ENCODE measurements at places on chromosomes 3 and 15.

GRCh38 chr3:14431452-14431916, 29.1 kb downstream of the SLC6A6 start:
- DNase-seq, result no peak

DNA sequence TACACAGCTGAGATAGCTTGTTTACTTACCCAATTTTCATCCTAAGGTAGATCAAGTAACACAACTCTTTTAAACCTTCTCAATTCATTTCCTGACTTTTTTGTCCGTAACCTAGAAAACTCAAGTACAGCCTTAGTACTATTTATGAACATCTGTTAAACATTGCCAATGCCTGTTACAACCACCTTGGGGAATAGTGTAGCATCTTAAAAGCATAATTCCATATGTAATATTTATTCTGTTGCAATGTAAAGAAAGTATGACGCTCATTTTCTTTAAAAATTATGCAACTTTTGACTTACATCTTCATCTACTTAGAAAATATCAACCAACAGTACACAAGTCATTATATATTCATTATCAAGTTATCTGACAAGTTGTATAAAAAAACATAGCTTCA, 54.6 kb downstream of the SUCLG2 start:
- DNase-seq, result no peak

DNA sequence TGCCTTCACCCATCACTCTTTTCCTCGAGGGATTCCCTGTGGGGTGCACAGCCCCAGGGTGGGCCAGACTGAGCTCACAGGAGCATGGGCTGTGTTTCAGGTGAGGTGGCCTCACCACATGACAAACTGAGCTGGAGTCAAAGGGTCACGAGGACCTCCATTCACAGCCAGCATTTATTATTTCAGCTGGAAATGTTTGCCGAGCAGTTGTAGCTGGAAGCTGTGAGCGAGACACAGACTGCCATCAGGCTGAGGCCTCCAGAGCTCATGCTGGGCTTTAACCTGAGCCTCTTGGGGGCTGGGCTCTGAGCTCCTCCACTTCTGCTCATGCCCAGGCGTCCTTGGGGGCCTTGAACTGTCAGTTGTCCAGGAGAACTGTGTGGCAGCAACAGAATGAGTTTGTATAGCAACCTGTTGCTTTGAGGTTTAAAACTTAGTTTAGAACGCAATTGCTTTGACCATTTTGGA, 57.5 kb downstream of the FLNB start:
- no peak for DNase-seq

GRCh38 chr3:31531452-31531991, 1.2 kb upstream of the STT3B start:
- no peak for DNase-seq

GRCh38 chr3:79846148-79846933, 78.5 kb upstream of the ROBO1 start:
- DNase-seq, result no peak

- no peak for DNase-seq
These were observed 25.7 kb downstream of the FSTL1 start for GRCh38 chr3:120424976-120425570.

DNA sequence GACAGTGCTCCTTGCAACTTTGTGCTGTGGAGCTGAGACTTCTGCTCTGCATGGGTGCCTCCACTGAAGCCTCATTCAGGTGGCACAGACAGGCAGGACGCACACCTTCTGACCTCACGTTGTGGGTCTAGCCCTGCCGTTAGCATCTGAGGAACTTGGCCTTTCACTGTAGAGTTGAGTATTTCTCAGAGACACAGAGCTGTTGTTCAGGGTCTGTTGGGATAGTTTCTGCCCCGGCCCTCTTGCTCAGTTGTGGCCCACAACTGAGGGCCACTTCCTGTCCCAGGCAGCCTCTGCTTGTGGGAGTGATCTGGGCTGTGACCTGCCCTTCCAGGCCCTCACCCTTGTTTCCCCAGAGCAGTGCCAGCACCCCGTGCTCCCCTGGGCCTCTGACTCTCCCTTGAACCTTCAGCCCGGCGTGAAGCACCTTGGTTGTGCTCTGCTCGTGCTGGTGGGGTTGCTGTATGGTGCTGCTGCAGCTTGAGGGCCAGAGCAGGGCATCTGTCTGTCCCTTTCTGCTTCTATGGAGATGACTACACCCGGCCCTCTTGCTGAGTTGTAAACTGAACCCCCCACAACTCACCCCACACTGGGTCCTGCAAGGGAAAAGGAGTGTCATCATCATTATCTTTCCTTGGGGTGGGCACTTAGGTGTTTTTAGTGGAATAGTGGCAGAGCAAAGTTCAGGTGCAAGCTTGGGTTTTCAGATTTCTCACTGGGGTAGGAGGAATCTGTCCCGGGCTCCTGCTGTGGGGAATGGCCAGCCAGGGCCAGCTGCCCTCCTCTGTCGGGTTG, 11.7 kb downstream of the BAHD1 start:
- no peak for DNase-seq

Data from progenitor cell of endocrine pancreas (in vitro differentiated cells).